T-helper 2 cell (primary cell): ENCODE measurements at places on chromosomes 16 and 17.

DNA sequence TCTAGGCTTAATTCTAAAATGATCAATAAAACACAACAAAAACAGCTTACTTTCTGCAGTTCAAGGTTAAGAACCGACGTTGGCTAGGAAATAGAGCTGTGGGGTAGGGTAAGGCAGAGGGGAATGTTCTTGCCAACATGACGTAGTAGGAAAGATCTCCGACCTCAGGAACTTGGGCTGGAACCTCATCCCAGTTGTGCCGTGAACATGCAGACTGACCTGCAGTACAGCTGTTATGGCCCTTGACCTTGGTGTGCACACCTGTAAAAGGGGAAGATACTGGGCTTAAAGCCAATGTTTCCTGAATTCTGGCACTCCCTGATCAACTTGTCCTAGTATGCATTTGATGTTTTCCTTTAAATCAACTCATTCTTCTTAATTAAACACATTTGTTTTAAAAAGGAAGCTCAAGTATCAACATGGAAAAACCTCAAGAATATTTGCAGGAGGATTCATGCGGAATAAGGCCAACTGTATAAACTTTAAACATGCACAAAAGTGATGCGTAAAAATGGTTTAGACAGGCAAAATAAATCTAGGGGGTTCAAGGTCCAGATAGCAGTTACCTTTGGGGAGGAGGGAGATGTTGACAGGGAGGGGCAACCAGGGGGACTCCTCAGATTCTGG lies 14.2 kb upstream of the SLC6A2 start:
- DNase-seq = no peak

DNA sequence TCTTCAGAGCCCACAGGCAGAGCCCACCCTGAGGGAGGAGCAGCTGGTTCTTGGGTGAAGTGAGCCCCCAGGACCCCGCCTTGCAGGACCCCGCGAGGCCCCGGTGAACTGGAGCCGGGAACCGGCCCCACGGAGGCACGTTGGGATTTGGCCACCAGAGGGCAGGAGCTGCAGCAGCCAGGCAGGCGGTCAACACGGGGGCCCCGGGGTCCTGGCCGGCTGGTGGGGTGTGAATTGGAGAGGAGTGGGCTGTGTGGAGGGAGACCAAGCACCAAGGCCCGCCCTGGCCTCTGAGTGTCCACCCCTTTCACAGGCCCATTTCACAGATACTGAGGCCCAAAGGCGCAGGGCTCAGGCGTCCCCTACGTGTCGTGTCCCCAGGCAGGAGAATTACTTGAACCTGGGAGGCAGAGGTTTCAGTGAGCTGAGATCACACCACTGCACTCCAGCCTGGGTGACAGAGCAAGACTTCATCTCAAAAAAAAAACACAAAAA lies 2.2 kb downstream of the DPEP1 start:
- no peak for DNase-seq

DNA sequence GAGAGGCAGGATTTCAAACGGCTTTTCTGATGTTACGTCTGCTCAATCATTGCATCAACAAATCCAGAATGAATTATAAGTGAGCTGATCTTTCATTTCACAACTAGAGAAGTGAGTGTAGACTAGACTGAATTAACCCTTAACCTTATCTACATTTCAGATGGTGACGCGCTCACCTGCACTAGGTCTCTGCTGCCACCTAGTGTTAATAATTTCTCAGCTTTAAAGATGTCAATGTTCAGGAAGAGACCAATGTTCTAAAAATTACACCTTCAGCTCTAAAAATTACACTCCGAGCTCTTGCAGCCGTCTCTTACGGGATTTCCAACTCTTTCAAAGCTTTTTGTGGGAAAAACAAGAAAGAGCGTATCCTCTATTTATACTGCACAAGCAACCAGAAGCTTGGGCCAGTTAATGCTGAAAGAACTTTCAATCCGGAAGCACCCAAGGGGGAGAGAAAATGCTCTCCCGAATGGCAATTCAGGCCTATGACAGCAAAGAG lies 88.2 kb upstream of the FA2H start:
- no peak for DNase-seq

- no peak for DNase-seq
These were observed 116.8 kb downstream of the HIC1 start for GRCh38 chr17:2171702-2172076.

- no peak for DNase-seq
These were observed 171.4 kb downstream of the SEC14L1 start for GRCh38 chr17:77312061-77312701.
